Spinal cord (tissue), 10 donors: ENCODE measurements at places on chromosomes 4 and X. TPM values are rescaled to one million over a fixed set of nuclear protein-coding genes. Genes with fewer than 3 reads are reported as not detected.

The PYURF gene
- total RNA-seq: 106 TPM

The RAB33A gene
- 23.6 TPM for total RNA-seq

The SPANXN1 gene
- total RNA-seq: not detected

The GDPD2 gene
- total RNA-seq: 6.5 TPM

The PARM1 gene
- 15.3 TPM for total RNA-seq

The SCRG1 gene
- 25.5 TPM for total RNA-seq

The KIF4A gene
- total RNA-seq: 8.8 TPM

The PAK3 gene
- total RNA-seq: 30.5 TPM

The KLF8 gene
- 9.7 TPM for total RNA-seq

The GLRA2 gene
- 14.4 TPM for total RNA-seq

- DNase-seq: no peak
Observed at GRCh38 chrX:102767287-102767686, 46.7 kb downstream of the GPRASP3 start.

GRCh38 chrX:106323357-106323756 is 155.3 kb downstream of the PWWP3B start:
- DNase-seq: no peak

GRCh38 chr4:130563185-130563888 is 1467.4 kb downstream of the C4orf33 start:
- DNase-seq: peak; percentile 68

GRCh38 chr4:136864604-136865185 is 667.6 kb downstream of the PCDH18 start:
- peak; percentile 74 for DNase-seq

DNA sequence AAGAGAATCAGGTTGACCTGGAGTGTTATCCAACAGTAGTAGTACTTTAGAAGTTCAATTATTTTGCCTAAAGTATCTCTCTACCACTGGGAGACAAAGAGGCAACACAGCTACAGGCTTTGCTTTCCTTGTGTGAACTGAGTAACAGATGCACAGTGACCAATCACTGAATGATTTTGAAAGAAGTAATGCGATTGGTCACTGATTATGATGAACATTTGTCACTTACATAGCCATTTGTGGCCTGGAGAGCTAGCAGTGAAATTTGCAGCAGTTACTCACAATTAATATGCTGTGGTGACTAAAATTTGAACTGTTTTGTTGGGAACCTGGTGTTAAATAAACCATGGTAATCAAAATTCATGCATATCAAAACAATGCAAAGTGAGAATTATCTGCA is 508.7 kb upstream of the DIPK2B start:
- no peak for DNase-seq

GRCh38 chrX:118627084-118627758 is 100.2 kb upstream of the IL13RA1 start:
- no peak for DNase-seq

- DNase-seq: peak; percentile 57
Observed at GRCh38 chr4:139746431-139747171, 81.0 kb downstream of the MGST2 start.

DNA sequence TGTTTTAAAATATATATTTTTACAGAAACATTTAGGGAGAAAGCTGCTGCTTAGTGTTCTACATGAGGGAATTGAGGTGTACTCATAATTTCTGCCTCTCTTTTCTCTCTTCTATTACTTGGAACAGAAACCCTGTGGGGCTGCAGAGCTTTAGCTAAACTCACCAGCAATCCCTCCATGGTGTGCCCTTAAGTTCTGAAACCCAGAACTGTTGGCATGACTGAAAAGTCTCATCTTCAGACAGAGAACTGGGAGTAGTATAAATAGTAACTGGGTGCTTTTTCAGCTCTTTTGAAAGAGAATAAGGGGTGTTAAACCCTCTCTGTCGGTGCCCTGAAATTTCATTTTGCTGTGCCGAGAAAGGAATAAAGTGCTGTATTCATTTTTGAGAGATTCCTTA is 294.9 kb upstream of the BOD1L1 start:
- DNase-seq: no peak

DNA sequence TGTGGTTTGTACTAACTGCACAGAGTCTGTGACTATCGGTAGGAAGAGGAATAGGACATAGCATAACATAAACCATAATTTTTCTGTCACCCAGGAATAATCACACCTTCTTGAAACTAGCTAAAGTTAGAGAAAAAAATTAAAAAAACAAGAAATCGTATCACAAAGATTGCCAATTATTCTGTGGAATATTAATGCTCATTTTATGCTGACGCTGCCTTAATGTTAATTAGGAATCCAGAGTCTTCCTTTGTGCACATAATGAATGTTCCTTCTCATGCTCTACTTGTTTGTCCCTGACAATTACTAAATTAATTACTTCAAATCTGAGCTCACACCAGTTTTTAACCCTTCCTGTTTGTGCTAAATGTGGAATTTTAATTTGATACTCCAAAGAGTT is 772.7 kb upstream of the EPHA5 start:
- peak; percentile 15 for DNase-seq

DNA sequence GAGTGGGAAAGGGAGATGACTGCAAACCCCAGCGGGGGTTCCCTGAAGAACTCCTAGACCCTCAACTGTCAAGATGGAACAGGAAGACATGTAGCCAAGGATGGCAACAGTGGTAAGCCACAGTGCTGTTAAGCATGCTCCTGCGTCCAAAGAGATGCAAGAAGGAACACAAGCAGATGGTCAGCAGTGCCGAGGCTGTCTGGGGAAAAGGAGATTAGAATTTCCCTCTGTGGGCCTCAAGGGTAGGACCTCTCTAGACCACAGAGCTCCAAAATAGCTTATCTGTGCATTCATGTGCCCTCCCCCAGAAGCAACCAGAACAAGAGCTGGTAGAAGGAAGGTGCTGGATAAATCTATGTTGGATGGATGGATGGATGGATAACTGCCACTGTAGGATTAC is 82.0 kb upstream of the CPEB2 start:
- DNase-seq: no peak

DNA sequence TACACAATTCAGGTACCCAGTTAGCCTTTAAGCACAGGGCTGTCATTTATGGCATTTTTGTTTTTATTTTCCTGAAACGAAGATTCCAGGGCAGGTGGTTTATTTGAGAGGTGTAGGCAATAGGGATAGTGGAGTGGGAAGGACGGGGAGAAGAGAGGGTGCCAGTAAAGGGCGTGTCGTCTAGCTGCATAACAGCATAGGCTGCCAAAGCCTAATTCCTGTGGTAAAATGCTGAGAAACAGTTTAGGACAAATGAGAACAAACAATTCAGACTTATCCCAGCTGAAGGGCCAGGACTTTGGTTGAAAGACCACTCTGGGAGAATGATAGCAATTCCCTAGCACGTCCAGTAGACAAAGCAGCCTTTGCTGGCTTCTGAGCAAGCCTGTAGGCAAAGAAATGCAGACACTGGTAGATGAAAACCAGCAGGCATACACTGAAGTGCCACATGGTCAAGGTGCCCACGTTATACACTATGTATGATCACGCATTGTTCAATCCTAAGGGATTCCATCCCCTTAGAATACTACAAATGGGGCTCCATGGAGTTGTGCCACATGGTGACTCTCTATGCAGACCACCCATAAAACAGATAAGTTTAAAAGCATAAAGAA is 70.6 kb downstream of the PKD2 start:
- no peak for DNase-seq

DNA sequence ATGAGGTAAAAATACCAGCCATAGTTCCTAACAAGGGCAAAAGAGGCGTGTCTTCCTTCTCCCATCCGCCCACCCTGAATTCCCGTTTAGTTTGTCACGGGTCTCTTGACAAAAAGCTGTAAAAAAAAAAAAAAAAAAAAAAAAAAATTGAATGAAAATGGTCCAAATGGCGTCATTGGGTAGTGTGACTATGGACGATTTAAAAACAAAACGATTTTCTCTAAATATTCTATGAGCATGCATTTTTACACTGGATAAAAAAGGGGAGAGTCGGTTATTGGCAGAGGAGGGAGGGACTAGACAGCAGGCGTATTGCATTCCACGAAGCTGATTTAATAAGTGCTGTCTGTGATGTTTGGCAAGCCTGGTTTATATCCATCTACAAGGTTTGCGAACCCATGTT is at the start of gene FAM133A:
FAM133A (plus strand) TSS at position 338 of the 403 bp plus-strand sequence. CDS start 35,214 bp downstream, outside the sequence.
- no peak for DNase-seq

- no peak for DNase-seq
Observed at GRCh38 chr4:111274486-111274885, 651.6 kb upstream of the PITX2 start.
